ENCODE measurements at places on chromosomes 12 and 14.

DNA sequence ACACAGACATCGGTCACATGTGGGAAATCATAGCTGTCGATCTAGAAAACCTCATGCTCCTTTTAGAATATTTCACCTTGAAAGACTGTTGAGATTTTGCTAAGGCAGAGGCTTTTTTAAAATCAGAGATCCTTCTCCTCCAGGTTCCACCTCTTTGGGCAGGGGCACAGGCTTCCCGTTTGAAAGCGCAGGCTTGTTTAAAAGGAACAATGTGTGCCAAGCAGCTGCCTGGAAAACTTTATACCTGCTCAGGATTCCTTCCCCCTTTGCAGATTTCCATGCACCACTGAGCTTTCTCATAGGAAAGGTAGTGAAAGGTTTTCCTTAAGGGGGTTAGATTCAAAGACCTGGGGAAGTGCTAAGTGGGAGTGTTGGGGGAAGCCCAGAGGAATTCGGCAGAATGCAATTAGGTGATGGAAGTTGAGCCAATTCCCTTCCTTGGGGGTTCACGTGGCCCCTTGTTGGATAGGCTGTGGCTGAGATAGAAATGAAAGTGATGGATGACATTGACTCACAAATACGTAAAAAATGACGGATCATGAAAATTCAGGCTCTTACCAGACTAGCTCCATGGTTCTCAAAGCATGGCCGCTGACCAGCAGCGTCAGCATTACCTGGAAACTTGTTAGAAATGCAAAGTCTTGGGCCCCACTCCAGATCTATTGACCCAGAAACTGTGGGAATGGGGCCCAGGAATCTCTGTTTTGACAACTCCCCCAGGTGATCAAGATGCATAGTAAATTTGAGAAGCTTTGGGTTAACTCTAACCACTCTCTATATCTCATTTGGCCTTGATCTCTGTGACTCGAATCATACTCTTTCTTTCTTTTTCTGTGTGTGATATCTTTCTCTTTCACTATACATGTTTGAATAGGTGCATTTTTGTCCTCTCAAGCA is 281.4 kb upstream of the FKBP4 start:
- no peak for DNase-seq

DNA sequence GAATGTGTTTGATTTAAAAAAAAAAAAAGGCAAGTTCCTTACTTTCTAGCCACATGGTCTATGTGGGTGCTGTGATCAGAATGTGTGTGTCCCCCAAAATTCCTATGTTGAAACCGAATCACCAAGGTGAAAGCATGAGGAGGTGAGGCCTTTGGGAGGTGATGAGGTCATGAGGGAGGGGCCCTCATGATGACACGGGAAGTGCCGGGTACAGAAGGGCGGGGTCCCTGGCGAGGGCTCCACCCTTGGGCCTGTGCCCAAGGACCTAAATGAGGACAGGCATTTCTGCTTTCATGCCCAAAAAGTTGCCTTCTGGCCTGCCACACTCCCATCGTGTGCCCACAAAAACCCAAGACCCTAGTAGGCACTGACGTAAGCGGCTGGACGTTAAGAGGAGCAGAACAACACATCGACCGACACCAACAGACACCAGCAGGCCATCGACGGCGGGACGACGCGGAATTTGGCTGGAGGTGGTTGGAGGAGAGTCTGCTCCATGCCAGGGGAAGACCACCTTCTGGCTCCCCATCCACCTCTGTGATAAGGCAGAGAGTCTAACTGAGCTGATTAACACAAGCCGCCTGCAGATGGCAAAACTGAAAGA is 211.8 kb downstream of the FOXN3 start:
- no peak for DNase-seq

- no peak for DNase-seq
Observed at GRCh38 chr12:32809846-32810245, 54.1 kb upstream of the YARS2 start.

- DNase-seq = no peak
Observed at GRCh38 chr14:99150236-99150635, 121.8 kb downstream of the BCL11B start.

GRCh38 chr12:47413806-47414205 is 292.0 kb downstream of the RPAP3 start:
- DNase-seq = no peak

- no peak for DNase-seq
Observed at GRCh38 chr14:33570694-33571310, 380.1 kb downstream of the EGLN3 start.

- no peak for DNase-seq
Observed at GRCh38 chr12:105672121-105672975, 341.9 kb downstream of the C12orf75 start.

GRCh38 chr14:61699027-61699426 is 3.7 kb downstream of the HIF1A start:
- no peak for DNase-seq

DNA sequence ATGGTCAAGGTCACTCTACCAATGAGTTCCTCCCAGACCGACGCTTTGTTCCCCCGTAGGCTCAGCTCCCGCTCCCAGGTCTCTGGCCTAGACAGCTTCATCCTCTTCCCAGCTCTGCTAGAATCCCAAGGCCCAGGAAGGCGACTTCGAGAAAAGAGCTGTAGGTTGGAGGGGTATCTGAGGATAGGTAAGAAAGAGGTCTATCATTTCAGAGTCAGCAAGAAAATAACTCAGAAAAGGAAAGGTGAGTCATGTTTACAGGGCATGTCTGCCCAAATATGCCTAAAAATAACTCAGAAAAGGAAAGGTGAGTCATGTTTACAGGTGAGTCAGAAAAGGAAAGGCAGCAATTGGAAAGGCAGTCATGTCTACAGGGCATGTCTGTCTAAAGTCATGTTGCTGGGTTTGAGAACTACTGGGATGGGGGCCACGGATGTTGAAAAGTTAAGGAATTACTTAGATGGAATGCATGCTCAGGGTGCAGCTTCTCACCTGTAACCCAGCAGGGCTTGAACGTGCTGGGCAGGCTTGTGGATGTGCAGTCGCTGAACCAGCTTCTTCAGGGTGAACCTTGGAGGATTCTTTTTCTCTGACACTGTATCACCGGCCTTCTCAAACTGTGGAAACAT is 12.2 kb downstream of the TEP1 start:
- DNase-seq = no peak

- no peak for DNase-seq
Observed at GRCh38 chr14:23910101-23910875, 43.3 kb upstream of the DHRS4 start.

All from DMS 273 treated with DMSO at 0.1 percent for 48 hours (cell line).